Hypothalamus (tissue), 51 donors: ENCODE measurements at places on chromosomes 16 and 17.

GRCh38 chr17:1498869-1499268 is 6.4 kb upstream of the MYO1C start:
- DNase-seq, result no peak

GRCh38 chr17:4453812-4454591 is 20.3 kb downstream of the SPNS3 start:
- DNase-seq, result no peak

DNA sequence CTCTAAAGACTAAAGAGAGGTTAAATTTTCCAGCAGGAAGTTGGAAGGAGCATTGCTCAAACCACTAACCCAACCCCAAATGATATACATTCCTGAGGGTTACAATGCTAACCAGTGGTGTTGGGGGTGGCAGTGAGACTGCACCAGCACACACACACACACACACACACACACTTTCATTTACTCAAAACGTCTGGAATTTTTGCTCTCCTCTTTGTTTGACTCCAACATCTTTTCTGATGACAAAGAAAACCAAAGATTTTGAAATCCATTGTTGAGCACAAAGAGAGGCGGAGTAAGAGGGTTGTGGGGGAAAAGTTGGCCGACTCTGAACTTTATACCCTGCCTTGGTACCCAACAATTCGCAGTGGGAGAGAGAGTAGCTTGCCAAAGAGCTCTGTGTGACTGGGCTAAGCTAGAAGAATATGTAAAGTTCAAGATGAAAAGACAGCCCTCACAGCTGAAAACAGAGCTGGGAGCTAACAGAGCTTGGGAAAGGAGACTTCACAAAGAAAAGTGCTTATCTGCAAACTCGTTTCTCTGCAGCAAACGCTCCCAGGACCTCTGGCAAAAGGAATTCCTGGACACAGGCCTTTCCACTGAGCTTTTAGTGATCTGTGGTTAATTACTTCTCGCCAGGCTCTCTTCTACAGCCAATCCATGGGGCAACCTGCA is 426.0 kb upstream of the CDH11 start:
- DNase-seq, result no peak

DNA sequence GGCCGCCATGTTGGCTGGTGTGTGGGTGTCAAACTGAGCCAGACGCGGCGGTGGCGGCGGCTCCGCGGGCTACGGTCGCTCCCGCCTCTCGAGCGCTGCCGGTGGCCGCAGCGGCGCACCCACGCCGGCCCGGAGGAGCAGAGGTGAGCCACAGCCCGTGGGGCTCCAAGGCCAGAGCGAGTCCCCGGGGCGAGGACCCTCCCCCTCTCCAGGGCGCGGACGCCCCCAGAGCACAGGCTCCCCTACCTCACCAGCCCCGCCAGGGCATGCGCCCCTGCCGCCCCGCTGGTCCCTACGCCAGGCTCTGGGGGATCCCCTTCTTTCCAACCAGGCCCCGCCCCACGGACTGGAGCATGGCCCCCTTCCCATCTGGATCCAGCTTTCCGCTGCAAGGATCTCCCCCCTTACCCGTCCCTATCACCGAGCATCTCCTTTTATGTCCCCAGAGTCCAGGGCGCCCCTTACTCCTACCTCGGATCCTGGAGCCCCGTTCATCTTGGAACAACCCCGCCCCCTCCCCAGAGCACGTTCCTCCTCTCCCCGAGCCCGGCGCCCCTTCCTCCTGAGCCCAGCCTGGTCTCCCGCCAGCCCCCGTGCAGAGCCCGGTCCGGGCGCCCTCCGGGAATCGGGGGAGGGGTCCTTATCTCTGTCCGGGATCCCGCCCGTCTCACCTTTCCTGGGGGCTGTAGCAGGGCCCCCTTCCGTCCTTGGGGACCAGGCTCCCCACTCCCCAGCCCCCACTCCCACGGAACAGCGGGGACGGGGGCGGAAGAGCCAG is 412 bp downstream of the EPN2 start:
- no peak for DNase-seq

DNA sequence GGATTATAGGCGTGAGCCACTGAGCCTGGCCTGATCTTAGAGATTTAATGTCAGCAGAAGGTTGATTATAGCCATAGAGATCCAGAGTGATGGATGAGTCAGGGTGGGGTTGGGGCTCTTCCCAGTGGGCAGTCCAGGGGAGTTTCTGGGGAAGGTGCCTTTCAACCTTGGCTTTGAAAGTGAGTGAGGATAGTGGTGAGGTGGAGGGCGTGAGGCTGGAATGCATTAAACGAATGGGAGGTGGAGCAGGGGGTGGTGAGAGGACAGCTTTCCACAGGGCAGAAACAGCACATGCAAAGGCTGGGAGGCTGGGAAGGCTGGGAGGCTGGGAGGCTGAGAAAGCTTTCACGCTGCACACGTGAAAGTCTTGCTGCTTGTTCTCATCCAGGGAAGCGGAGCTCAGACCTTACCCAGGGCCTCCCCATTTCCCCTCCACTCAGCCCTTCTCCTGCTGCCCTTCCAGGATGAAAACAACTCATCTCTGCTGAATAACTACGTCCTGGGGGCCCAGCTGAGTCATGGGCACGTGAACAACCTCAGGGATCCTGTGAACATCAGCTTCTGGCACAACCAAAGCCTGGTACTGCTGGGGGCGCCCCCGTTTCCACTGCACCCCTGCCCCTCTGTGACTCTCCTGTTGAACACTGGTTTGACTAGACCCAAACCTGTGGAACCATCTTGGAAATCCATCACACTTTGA is 22.3 kb downstream of the ADGRG5 start:
- no peak for DNase-seq

DNA sequence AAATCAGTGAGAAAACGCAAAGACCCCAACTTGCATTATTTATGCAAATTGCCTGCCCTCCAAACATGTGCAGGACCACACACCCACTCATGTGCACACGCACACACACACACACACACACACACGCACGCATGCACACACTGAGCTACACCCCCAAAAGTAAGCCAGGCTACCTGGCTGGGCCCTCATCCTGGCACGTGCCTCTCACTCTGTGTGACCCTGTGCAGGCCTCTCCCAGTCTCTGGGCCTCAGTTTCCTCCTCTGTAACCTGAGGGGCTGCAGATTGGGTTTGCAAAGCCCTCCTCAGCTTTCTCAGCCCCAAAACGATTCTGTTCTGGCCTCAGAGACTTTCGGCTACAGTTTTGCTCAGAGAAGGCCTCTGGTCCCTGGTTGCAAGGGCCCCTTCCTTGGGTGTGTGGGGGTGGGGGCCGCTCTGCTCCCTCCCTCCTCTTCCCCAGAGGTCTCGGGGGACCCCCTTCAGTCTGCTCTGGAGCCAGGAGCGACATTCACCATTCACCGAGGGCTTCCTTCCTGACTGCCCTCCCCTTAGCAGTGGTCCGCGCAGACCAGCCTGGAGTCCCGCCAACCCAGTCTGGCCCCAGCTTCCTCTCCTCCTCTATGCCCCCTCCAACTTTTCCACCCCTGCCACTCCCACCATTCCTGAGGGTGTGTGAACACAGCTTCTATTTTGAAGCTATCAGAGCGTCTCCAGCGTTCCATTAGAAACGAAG is 5.4 kb upstream of the PIK3R6 start:
- DNase-seq, result no peak

DNA sequence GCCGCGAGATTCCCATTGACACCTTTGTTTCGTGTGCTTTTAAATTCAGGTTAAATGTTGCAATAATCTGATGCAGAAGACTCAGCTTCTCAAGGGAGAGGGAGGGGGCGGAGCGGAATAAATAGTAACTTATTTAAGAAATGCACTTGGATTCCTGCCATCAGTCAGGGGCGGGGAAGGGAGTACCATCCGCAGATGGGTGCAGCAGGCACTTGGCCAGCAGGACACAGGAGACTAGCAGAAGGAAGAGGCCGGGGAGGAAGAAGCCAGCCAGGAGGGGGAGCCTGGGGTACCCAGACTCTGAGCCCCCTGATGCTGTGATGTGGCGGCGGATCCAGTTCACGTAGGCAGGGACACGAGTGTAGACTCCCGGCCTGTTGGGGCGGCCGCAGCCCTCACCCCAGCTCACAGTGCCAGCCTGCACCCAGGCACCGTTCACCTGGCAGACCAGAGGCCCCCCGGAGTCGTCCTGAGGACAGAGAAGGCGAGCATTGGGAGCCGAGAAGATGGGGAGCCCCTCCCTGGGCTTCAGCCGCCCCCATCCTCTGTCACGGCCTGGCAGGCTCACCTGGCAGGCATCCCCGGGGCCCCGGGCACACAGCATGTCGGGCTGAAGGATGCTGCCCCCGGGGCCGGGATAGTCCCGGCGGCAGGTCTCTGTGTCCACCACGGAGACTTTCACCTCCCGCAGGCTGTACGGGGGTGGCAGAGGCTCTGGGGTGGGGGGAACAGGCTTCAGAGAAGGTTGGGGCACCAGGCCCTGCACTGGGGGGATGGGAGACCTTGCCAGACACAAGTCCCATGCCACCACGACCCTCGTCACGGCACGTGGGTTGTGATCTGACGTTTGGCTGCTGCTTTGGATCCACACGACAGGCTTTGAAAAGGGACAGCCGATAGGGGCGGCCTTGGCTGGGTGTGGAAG is 3.2 kb downstream of the TPSG1 start:
- DNase-seq, result no peak

- DNase-seq, result no peak
Measured at GRCh38 chr16:59385959-59386358, 651.8 kb upstream of the GOT2 start.

- DNase-seq, result peak; percentile 60
Measured at GRCh38 chr17:80991645-80992076, at the start of gene CHMP6. TSS of gene CHMP6 (plus strand) at chr17:80991841. CDS start at chr17:80991919, 78 bp downstream.

- DNase-seq, result no peak
Measured at GRCh38 chr16:11060842-11061241, 116.5 kb downstream of the CLEC16A start.

DNA sequence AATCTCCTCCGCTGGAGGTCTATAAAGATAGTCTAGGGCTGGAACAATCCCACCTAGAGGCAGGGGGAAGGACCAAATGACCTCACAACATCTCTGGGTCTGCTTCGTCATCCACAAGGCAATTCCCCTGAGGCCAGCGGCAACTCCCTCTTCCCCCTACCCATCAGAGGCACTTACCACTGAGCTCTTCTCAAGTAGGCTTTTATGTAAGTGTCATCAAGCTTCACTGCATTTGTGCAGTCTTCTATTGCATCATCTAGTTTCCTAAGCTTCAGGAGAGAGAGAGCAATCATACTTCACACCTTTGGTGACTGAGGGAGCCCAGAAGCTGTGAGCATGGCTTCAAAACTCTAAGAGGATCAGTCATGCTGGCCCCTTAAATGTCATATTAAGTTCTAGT is 21.0 kb downstream of the CNP start:
- DNase-seq, result no peak

DNA sequence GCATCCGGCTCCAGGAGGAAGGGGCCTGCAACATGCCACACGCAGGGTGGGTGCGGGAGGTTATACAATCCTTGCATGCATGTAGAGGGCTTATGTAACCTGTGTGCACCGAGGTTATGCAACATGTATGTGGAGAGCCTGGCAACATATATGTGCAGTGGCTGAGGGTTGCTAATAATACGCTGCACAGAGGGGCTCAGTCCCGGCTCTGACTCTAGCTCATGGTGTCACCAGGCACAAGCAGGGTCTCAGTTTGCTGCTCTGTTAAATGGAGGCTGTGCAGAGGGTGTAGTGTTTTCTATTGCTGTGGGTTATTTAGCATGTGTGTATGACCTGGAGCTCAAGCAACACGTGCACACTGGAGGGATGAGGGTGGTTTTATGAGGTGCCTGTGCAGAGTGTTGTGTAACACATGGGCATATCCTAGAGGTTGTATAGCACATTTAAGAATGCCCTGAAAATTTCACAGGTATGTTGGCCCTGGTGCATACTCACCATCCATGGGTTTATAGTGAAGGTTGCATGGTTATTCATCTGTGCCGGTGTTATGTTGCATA is 13.3 kb downstream of the THRA start:
- no peak for DNase-seq

- DNase-seq, result no peak
Measured at GRCh38 chr17:13594310-13594709, 7.4 kb downstream of the HS3ST3A1 start.

- DNase-seq, result no peak
Measured at GRCh38 chr17:81924557-81925532, 2.7 kb downstream of the MAFG start.

- no peak for DNase-seq
Measured at GRCh38 chr17:43616852-43617251, 44.9 kb downstream of the MEOX1 start.

DNA sequence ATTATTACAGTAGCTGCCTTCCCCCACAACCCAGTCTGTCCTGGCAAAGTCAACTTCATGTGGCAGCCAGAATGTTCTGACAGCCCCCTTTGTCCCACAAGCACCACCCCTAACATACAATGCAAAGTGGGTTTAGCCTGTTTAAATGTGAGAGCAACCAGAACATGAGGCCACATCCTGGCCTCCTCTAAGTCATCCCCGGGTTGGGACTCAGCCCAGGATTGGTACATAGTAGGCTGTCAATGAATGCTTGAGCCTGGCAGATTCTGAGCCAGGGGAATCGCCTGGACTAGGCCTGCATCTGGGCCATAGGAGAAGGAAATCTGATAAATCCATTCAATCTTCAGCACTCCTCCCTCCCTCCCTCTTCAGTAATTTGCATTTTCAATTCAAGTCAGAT is 4.3 kb upstream of the ITGA3 start:
- no peak for DNase-seq

DNA sequence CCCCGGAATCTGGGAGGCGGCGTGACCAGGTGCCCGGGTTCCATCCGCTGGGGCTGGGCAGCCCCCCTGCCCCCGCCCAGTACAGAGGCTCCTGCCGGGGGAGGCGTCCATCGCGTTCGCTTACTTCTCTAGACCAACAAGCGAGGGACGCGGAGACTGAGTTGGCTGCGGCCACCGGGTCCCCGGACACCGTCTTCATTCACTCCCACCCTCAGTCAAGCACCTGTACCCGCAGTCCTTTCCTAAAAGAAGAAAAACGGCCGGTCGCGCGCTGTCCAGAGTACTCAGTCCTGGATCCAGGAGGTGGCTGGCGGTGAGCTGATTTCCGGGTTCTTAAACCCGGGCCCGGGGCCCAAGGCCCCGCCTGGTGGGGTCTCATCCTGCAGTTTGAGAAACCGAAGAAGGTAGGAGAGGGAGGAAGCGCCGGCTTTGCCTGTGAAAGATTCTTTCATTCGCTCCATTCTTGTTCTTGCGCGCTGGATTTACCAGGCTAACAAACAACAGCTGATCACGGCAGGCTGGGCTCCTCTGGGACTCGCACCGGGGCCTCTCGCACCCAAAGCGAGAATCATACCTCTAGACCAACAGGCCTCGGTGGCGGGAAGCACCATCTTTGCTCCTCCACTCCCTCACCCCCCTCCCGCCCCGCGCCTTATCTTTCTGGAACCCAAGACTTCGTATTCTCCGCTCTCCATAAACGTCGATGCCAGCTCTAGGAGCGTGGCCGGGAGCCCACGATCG is 17.4 kb upstream of the OR1F1 start:
- DNase-seq, result no peak
